ENCODE measurements at places on chromosomes 13 and 19.

DNA sequence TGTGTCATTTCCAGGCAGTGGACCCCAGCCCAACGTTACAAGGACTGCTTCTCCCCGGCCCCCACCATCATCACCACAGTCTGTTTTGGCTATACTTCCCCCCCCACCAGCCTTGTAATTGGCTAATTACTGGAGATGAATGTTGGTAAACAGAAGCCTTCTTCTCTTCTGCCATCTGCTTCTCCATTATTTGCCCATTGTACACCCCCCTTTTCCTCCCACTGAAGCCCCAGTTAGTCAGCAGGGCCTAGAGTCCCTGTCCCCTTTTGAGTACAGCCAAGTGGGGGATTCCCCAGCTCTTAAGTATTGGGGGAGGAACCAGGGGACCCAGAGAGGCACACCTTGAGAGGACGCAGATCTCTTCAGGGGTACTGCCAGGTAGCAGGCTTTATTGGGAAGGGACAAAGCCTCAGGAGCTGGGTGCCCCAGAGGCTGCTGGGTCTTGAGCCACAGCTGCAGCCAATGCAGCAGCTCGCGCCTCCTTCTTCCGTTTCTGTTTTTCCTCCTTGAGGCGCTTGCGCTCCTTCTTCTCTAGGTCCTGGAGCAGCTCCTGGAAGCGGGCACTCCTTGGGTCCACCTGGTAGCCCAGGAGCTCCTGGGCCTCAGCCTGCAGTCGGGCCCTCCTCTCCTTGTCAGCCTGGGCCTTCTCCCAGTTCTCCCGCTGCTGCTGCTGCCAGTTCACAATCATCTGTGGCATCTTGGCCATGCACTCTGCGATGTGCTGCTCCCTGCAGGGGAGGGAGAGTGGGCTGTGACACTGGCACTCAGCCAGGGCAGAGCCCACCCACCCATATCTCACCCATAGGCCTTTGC lies 3.0 kb downstream of the GADD45GIP1 start:
- DNase-seq: no peak

DNA sequence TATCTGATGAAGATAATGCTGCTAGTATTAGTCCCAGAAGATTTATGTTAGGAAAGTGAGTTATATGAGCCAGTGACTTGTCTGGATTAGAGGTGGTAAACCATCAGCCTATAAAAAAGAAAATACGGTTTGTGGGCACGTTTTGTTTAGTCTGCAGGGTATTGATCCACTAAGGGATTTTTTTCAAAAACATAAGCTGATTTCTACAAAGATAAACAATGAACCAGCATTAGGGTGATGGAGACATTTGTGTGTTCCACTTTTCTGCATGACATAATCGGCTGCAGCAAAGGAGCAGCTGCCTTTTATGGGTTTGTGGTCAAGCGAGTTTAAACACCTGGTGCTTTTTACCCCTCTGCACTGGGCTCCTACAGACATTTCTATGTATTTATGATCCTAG lies 836.4 kb upstream of the GPC6 start:
- DNase-seq: no peak

DNA sequence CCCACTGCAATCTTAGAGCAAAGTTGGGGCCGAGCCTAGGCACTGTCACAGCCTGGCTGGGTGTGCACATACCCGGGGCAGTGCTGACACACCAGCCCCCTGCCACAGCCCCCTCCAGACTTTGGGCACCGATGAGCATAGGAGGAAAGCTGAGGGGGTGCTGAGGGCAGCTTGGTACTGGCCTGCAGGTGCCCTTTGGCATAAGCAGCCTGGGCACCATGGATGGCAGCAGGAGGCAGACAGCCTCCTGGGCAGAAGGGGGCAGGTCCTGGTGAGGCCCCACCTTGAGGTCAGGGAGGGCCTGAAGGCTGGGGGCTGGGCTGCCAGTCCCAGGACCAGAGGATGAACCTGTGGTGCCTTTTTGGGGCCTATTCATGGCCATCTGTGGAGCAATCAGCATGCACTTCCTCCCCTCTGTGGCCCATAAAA lies 8.2 kb downstream of the IGFL4 start:
- no peak for DNase-seq

DNA sequence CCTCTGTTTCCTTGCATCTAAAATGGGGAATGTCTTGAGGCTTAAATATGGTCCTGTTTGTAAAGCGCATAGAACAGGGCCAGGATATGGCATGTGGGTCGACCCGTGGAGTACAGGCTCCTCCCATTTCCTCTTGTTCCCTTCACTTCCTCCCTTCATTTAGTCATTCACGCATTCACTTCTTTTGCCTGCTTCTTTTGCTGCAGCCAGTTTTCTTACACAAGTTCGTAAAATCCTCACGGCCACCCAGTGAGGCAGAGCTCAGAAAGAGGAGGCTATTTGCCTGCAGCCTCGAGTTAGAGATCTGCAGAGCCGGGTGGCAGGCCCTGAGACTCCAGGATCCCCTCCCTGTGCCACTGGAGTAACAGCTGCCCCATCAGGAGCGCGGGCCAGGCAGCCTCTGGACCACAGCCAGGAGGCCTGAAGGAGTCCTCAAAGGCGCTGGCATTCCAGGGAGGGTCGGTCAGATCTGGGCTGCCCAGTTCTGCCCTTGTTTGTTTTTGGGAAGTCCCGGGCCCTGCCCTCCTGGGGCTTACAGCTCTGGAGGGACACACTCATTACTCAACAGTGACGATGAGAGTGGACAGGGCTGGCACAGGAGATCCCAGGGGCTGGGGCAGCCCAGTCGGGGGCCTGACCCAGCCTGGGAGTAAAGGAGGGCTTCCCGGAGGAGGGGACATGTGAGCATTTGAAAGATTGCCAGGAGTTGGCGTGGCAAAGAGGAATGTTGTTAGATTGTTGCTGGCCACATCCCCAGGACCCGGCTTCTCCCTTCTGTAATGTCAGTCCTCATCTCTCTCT lies 4.6 kb downstream of the PPP5C start:
- peak; percentile 94 for DNase-seq

Measured in HS-27A (cell line).